Frontal cortex (tissue), 4 donors: ENCODE measurements at places on chromosomes 16 and 17.
A peak's percentile ranks its signal among the peaks of the same experiment; 100 is the strongest.

- DNase-seq: no peak
Observed at GRCh38 chr17:43439041-43439440, 40.2 kb downstream of the ARL4D start.

DNA sequence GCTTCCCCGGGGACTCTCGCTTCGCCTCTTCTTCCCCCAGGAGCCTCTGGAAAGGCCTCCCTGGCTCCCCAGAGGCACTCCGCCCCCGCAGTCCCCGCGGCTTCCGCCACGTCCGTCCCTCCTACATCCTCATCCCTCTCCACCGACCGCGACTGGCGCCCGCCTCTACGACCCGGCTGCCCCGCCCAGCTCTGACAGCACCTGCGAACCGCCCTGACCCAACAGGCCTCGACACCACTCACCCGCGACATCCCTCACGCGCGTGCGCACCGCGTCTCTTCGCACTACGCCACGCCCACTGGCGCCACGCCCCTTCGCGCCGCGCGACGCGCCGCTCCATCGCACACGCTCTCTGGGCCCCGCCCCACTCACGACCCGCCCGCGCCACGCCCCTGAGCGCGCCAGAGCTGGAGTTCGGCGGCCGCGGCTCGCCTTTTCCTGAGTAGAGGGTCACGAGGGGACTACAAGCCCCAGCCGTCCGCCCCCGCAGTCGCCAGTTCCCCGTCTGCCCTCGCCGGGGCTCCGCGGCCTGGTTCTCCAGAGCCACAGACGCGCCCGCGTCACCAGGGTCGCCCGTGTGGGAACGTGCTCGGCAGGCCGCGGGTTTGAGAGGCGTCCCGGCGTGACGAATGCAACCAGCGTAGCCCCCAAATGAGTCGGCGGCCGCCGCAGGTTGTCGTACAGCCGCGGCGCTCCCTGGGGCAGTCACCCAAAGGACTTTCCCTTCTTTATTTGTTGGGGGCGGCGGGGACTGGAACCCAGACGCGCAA lies 56.2 kb upstream of the LRRC37A3 start:
- DNase-seq: peak; percentile 93

DNA sequence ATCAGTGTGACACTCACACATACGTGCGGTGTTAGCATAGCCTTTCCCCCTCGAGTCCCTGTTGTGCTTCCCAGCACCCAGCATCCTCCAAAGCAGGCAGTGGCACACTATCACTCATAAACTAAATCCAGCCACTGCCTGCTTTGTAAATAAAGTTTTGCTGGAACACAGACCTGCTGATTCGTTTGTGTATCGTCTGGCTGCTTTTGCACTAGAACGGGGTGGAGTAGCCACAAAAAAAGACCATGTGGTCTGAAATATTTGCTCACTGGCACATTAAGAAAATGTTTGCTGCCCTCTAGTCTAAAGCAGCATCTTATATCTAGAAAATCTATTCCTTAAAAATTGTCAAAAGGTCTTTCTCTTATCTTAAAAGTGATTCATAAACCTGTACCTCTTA lies 341.2 kb upstream of the ZFHX3 start:
- DNase-seq: no peak

- no peak for DNase-seq
Observed at GRCh38 chr17:55200904-55201303, 63.9 kb upstream of the HLF start.

DNA sequence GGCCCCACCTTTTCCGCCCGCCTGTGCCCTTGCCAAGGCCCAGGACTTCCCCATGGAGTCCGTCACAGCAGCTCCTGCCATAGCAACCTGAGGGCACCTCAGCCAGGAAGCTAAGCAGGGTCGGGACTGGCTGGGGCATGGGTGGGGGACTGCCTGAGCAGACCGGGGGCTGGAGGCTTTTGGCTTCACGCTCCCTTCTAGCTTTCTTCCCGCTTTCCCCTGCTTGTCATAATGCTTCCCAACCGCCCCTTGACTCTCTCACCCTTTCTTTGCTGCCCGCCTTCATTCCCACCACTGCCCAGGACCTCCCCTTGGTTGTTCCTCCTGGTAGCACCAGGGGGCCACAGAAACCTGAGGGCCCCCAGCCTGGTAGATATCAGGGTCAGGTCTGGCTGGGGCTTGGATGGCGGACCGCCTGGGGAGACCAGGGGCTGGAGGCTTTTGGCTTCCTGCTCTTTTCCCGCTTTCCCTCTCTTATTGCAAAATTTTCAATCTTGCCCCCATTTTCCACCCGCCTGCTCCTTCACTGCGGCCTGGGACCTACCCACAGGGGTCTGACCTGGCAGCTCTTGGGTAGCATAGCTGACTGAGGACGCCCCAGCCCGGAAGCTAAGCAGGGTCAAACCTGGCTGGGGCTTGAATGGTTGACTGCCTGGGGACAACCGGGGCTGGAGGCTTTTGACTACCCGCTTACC lies 2287.7 kb downstream of the TP53TG3F start:
- no peak for DNase-seq

GRCh38 chr17:44350733-44351226 lies 5.7 kb downstream of the GRN start:
- DNase-seq: peak; percentile 85

- DNase-seq: peak; percentile 86
Observed at GRCh38 chr16:79600638-79601091, at the start of gene MAF. TSS of gene MAF (minus strand) at chr16:79600737. CDS start at chr16:79599902, 835 bp downstream.
